ENCODE measurements at places on chromosomes 16 and 17. TPM values are rescaled to one million over a fixed set of nuclear protein-coding genes. Genes with fewer than 3 reads are reported as not detected.

The DNAI2 gene
- 1.8 TPM for total RNA-seq

The ZFHX3 gene
- total RNA-seq: 7.5 TPM

The SCNN1B gene
- total RNA-seq: not detected

The RAB37 gene
- total RNA-seq: 169 TPM

The PERCC1 gene
- total RNA-seq: 0.96 TPM

The KCNH6 gene
- not detected for total RNA-seq

GRCh38 chr16:1687427-1688316 is 9.6 kb downstream of the JPT2 start:
- H3K36me3 ChIP-seq: peaks cover 46% of the 10 kb centered on the region
- no peaks in the 10 kb centered on the region for H3K27me3 ChIP-seq
- no peak for DNase-seq
- no peak overlapping the region for H3K27ac ChIP-seq

- H3K27me3 ChIP-seq: no peaks in the 10 kb centered on the region
- DNase-seq: no peak
- no peak overlapping the region for H3K27ac ChIP-seq
- H3K4me3 ChIP-seq: no peak overlapping the region
- peaks cover 11% of the 10 kb centered on the region for H3K4me1 ChIP-seq
Observed at GRCh38 chr17:76614912-76615617, 28.5 kb downstream of the ST6GALNAC1 start.

- H3K27me3 ChIP-seq: peaks cover 50% of the 10 kb centered on the region
- H3K4me3 ChIP-seq: peak overlapping the region; percentile 24
- peaks cover 75% of the 10 kb centered on the region for H3K4me1 ChIP-seq
- H3K27ac ChIP-seq: no peak overlapping the region
Observed at GRCh38 chr17:8120520-8121406, 2.4 kb upstream of the ALOXE3 start.

DNA sequence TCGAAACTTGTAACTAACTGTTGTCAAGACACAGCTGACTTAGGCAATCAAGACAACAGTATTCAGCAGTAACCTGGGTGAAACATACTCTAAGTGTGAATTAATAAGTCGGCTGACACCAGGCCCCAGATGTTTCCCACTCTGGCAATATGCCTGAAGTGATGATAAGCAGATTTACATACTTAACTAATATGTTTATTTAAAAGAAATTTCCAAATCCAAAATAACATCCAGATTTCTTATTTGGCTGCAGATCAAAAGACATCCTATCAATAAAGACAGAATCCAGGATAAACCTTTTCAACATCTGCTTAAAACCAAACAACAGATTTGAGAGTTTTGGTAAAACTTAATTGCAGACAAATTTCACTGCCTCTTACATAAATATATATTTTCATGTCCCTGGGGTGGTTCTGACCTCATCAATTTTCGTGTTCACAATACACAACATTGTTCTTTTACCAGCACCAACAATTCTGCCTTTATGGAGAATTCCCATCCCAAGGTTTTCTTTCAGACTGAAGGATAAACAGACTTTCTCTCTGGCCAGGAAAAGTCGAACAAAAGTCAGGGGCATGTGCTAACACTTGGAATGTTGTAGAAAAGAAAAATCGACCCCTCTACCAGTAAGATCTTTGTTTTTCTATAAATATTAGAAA is 45.1 kb upstream of the TOX3 start:
- no peaks in the 10 kb centered on the region for H3K27me3 ChIP-seq
- no peak overlapping the region for H3K27ac ChIP-seq
- DNase-seq: no peak
- H3K36me3 ChIP-seq: no peaks in the 10 kb centered on the region
- no peaks in the 10 kb centered on the region for H3K4me1 ChIP-seq
- H3K4me3 ChIP-seq: no peak overlapping the region

DNA sequence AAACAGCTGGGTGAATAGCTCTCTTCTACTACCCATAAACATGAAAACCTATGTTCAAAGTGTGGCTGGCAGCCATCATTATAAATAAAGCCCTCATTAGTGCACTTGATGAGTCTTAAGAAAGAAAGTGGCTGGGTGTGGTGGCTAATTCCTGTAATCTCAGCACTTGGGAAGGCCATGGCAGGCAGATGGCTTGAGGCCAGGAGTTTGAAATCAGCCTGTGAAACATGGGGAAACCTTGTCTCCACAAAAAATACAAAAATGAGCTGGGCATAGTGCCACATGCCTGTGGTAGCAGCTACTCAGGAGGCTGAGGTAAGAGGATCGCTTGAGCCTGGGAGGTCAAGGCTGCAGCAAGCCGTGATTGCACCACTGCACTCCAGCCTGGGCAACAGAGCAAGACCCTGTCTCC is 28.3 kb upstream of the APPBP2 start:
- no peaks in the 10 kb centered on the region for H3K27me3 ChIP-seq
- no peaks in the 10 kb centered on the region for H3K4me1 ChIP-seq
- DNase-seq: no peak
- H3K4me3 ChIP-seq: no peak overlapping the region
- H3K36me3 ChIP-seq: no peaks in the 10 kb centered on the region

DNA sequence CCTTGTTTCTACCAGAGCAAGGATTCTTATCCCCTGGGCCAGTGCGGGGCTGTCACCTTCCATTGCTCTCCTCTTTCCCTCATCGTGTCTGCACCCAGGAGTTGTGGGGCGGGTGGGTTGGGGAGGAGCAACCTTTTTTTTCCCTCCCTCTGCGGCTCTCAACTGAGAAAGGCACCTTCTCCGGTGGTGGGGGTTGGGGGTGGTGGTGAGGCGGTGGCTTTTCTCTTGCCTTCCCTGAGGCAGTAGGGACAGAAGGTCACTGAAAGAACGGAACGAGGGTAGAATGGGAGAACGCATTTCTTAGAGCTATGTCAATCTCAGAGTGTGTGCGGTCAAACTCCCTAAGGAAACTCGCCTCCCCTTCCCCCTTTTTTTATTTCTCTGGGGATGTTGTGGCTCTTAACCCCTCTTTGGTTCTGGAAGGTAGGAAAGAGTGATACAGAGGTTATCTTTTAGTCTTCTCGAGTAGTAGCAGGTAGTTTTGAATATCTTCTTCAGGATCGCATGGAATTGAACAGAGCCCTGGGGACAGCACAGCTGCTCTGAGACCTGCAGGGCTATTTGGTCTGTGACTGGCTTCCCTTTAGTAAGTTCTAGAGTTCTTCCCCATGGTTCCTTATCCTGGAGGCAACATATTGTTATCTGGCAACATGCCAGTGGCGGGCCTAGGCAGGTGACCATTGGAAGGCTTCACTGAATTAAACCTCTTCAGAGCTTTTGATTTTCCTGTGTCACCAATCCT is 994 bp downstream of the CLTC start:
- H3K36me3 ChIP-seq: no peaks in the 10 kb centered on the region
- peaks cover 19% of the 10 kb centered on the region for H3K4me1 ChIP-seq
- peak overlapping the region; percentile 100 for H3K4me3 ChIP-seq
- DNase-seq: peak; percentile 29
- peak overlapping the region; percentile 98 for H3K27ac ChIP-seq

- peak within 1 kb of the TSS; percentile 91 for H3K27ac ChIP-seq
- no peaks in the 10 kb centered on the region for H3K36me3 ChIP-seq
- no peaks in the 10 kb centered on the region for H3K27me3 ChIP-seq
Observed at GRCh38 chr17:63445954-63446752, at the start of gene CYB561. Gene CYB561 (minus strand): TSS chr17:63446306. CDS start chr17:63437547, 8,759 bp downstream.

DNA sequence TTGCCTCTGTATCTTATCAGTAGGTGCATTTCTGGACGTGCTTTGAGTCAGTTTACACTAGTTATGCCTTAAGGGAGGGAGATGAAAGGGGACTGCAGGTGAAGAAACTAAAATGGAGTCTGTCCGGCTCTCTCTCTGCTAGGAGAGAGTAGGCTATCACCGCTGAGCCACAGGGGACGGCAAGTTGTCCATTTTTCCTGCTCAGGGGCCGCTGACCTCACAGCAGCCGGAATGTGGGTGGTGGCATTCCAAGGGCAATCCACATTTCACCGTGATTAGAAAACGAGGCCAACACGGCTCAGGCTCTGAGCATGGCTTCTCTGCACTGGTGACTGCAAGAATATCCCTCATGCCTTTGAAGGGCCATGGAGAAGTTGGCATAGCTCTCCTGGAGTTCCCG is 19.0 kb upstream of the KLHDC4 start:
- DNase-seq: no peak
- peaks cover 20% of the 10 kb centered on the region for H3K4me1 ChIP-seq
- H3K27me3 ChIP-seq: no peaks in the 10 kb centered on the region
- no peak overlapping the region for H3K27ac ChIP-seq
- no peak overlapping the region for H3K4me3 ChIP-seq

- no peaks in the 10 kb centered on the region for H3K4me1 ChIP-seq
- no peak overlapping the region for H3K4me3 ChIP-seq
- no peak for DNase-seq
- no peaks in the 10 kb centered on the region for H3K36me3 ChIP-seq
Observed at GRCh38 chr17:43552229-43552837, 6.2 kb upstream of the ETV4 start.

- no peak overlapping the region for H3K27ac ChIP-seq
- peaks cover 26% of the 10 kb centered on the region for H3K27me3 ChIP-seq
- no peaks in the 10 kb centered on the region for H3K36me3 ChIP-seq
- H3K4me1 ChIP-seq: peaks cover 49% of the 10 kb centered on the region
- no peak overlapping the region for H3K4me3 ChIP-seq
- peak; percentile 19 for DNase-seq
Observed at GRCh38 chr17:42683407-42684034, 1.2 kb downstream of the CNTNAP1 start.

DNA sequence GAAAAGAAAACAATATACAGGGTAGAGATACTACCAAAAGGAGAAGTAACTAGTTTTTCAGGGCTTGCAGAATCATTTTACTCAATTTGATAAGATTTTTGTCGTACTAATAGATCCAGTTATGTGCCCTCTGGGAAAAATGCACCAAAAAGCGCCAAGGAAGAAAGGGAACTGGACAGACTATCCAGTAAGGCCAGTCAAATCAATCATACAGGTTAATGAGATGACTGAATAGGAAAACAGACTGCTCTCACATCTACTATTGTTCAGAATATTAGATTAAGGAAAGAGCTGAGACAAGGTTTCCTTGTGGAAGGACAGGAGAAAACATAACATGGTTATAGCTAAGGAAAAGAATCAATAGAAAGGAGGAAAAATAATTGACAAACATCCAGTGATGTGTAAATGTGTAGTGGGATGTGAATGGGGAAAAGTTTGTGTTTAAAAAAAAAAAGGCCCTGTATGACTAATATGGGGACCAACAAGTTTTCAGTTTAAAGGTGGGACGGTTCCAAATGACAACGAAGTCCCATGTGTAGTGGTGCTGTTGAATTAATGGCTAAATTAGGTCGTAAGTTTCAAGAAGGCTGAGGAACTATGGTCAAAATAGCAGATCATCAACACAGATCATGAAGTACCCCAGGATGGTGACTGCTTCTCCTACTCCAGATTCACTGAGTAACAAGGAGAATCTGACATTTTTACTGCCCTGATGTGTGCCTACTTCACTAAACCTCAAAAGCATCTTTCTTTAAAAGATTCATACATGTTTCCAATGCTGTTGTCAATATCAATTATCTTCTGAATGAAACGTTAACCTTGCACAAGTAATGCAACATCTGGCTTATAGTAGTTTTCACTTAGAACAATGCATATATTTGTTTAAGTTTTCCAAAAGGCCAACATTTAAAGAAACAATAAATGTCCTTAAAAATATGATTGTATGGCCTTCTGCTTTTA is 40.7 kb downstream of the BRIP1 start:
- no peak for DNase-seq
- no peaks in the 10 kb centered on the region for H3K27me3 ChIP-seq
- H3K36me3 ChIP-seq: no peaks in the 10 kb centered on the region
- H3K4me3 ChIP-seq: no peak overlapping the region
- H3K4me1 ChIP-seq: no peaks in the 10 kb centered on the region

DNA sequence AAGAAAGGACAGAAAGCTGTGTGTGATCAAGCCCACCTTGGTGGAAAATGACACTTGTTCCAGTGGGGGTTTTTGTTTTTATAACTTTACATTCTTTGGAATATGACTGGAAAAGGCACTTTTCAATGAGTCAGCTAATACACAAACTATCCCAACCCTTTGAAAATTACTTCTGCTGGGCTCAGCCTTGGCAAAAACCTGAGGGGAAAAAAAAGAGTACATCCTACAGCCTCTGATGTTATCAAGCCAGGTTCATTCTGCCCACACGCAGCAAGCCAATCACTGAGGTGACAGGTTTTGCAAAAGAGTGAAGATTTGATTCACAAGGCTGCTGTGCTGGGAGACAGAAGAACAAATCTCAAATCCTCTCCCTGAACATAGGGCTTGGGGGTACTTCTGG is 484.5 kb upstream of the ERCC4 start:
- H3K36me3 ChIP-seq: no peaks in the 10 kb centered on the region
- no peaks in the 10 kb centered on the region for H3K4me1 ChIP-seq
- H3K27ac ChIP-seq: no peak overlapping the region
- no peaks in the 10 kb centered on the region for H3K27me3 ChIP-seq
- H3K4me3 ChIP-seq: no peak overlapping the region

DNA sequence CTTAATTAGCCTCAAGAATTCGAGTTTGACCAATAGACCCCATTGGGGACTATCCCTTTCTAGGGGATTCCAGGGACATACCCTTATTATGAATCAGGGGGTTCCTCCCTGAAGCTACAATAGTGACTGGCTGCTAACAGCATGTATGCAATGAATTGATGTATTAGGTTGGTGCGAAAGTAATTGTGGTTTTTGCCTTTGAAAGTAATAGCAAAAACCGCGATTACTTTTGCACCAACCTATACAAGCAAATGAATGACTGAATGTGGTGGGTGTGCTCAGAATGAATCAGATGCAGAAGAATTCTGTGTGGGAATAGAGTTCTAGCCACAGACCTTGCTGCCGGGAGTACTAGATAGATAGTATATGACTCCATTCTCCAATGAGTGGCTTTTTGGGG is 76.7 kb downstream of the HLF start:
- no peak for DNase-seq
- H3K4me3 ChIP-seq: no peak overlapping the region
- no peaks in the 10 kb centered on the region for H3K4me1 ChIP-seq
- H3K27me3 ChIP-seq: peaks cover 3% of the 10 kb centered on the region
- H3K36me3 ChIP-seq: no peaks in the 10 kb centered on the region

GRCh38 chr17:5840811-5841446 is 229.2 kb upstream of the WSCD1 start:
- H3K4me3 ChIP-seq: no peak overlapping the region
- H3K36me3 ChIP-seq: no peaks in the 10 kb centered on the region
- H3K27me3 ChIP-seq: no peaks in the 10 kb centered on the region
- H3K4me1 ChIP-seq: no peaks in the 10 kb centered on the region
- H3K27ac ChIP-seq: no peak overlapping the region

DNA sequence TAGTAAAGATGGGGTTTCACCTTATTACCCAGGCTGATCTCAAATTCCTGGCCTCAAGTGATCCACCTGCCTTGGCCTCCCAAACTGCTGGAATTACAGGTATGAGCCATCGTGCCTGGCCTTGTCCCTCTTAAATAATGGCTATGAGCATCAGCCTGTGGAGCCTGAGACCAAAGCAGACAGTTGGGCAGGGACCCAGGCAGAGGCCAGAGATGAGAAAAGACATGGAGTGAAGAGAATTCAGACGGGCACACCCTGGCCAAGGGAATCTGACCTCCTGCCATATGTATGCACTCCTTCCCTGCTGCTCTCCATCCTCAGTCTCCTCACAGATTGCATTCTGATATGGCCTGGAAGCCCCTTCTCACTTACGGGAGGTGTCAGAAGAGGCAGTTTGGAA is 98.4 kb upstream of the DNAH9 start:
- H3K27me3 ChIP-seq: no peaks in the 10 kb centered on the region
- no peak for DNase-seq
- no peaks in the 10 kb centered on the region for H3K36me3 ChIP-seq
- H3K4me1 ChIP-seq: no peaks in the 10 kb centered on the region
- no peak overlapping the region for H3K4me3 ChIP-seq

GRCh38 chr17:58278661-58279015 is 2.1 kb downstream of the MPO start:
- H3K27ac ChIP-seq: no peak overlapping the region
- no peak for DNase-seq
- H3K4me3 ChIP-seq: no peak overlapping the region
- no peaks in the 10 kb centered on the region for H3K36me3 ChIP-seq
- peaks cover 12% of the 10 kb centered on the region for H3K4me1 ChIP-seq

All from natural killer cell (primary cell).